IMR-90 (cell line): ENCODE measurements at places on chromosomes 2 and 18. TPM values are rescaled to one million over a fixed set of nuclear protein-coding genes. Genes with fewer than 3 reads are reported as not detected.

Gene CNGA3
- under 0.01 TPM in 1 of 2 replicates, not detected in the other for total RNA-seq

Gene NT5DC4
- not detected in 2 replicates for total RNA-seq

Gene ITGB6
- total RNA-seq, result under 0.01 TPM in 1 of 2 replicates, not detected in the other

Gene SERPINB7
- 100 and 120 TPM in 2 replicates for total RNA-seq

Gene TCF4
- total RNA-seq, result 83.9 and 87.1 TPM in 2 replicates

Gene REG3A
- total RNA-seq, result not detected in 2 replicates

Gene TACR1
- under 0.01 TPM in 2 replicates for total RNA-seq

Gene TNFAIP6
- total RNA-seq, result 2.2 and 2.9 TPM in 2 replicates

Gene CAPN14
- under 0.01 TPM in 2 replicates for total RNA-seq

Gene MAPK4
- not detected in 2 replicates for total RNA-seq
